ENCODE measurements at places on chromosomes 6 and 20. TPM values are rescaled to one million over a fixed set of nuclear protein-coding genes. Genes with fewer than 3 reads are reported as not detected.

PRR18 gene
- total RNA-seq, result 0.80 TPM

DNA sequence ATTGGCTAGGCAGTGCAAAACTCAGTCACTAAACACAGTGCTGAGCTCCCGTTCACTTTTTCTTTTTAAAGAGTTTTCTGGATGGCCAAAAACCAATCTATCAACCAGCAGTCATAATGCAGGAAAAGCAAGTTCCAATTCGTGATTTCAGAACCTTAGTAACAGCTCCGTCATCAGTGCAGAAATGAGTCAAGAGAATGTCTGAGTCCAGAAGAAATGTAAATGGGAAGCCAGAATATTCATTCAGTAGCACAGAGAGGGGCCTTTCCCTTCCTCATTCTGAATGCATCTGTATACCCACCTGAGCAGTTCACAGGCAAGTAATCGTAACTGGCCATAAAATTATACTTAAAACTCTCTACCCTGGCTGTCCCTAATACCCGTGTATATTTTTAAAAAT is 20.4 kb downstream of the HUS1B start:
- no peak for DNase-seq
- H3K4me1 ChIP-seq, result no peaks in the 10 kb centered on the region
- no peak overlapping the region for H3K27ac ChIP-seq
- no peak overlapping the region for H3K4me3 ChIP-seq
- no peaks in the 10 kb centered on the region for H3K27me3 ChIP-seq

FNDC1 gene
- 0.14 TPM for total RNA-seq

- no peaks in the 10 kb centered on the region for H3K36me3 ChIP-seq
- H3K27me3 ChIP-seq, result no peaks in the 10 kb centered on the region
- no peak overlapping the region for H3K4me3 ChIP-seq
- no peak for DNase-seq
- H3K27ac ChIP-seq, result no peak overlapping the region
These were observed 173.3 kb upstream of the TNFAIP3 start for GRCh38 chr6:137693711-137694110.

GRCh38 chr20:39280875-39281274 is 318.7 kb downstream of the DHX35 start:
- no peaks in the 10 kb centered on the region for H3K36me3 ChIP-seq
- H3K4me3 ChIP-seq, result no peak overlapping the region
- H3K27me3 ChIP-seq, result peaks cover 31% of the 10 kb centered on the region

DNA sequence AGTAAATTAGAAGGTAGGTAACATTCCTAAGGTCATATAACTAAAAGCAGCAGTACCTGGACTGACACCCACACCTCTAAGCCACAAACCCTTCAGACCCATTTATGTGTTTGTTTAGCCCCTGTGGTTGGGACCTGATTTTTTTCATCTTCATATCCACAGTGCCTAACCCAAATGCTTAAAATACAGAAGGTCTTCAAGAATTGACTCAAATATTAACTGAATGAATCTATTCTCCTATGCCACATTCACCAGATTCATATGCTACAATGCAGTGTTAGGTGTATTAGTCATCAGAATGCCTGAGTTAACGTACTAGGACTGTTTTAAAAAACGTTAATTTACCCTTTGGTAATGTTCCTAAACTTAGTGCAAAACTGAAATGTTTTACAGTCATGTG is 124.8 kb downstream of the AHI1 start:
- H3K27ac ChIP-seq, result no peak overlapping the region
- no peaks in the 10 kb centered on the region for H3K27me3 ChIP-seq
- no peak overlapping the region for H3K4me3 ChIP-seq
- peaks cover 14% of the 10 kb centered on the region for H3K36me3 ChIP-seq

SLC12A5 gene
- 5.1 TPM for total RNA-seq

ADRM1 gene
- 67.2 TPM for total RNA-seq

DNA sequence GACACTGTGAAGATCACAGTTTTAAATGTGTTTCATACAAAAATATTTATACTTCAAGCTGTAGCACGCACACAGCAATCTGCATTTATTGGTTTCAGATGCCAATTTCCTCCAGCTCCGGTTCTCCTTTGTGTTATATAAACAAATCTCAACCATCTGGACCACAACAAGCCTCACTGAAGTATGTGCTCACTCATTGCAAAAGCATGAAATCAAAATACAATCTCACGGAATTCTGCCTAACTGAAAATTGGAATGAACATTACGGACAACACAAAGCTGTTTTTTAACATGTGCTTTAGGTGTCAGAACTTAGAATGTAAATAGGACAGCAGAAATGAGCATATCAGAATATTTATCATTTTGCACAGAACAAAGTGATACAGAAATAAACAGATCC is 38.0 kb downstream of the RCAN2 start:
- H3K36me3 ChIP-seq, result no peaks in the 10 kb centered on the region
- DNase-seq, result no peak
- no peak overlapping the region for H3K27ac ChIP-seq
- H3K4me1 ChIP-seq, result peaks cover 4% of the 10 kb centered on the region
- H3K4me3 ChIP-seq, result no peak overlapping the region

GRCh38 chr6:109448615-109449014 is 7.0 kb downstream of the MICAL1 start:
- no peaks in the 10 kb centered on the region for H3K27me3 ChIP-seq
- no peak overlapping the region for H3K27ac ChIP-seq
- no peak overlapping the region for H3K4me3 ChIP-seq
- H3K4me1 ChIP-seq, result peaks cover 4% of the 10 kb centered on the region
- peaks cover 18% of the 10 kb centered on the region for H3K36me3 ChIP-seq
- no peak for DNase-seq

DNA sequence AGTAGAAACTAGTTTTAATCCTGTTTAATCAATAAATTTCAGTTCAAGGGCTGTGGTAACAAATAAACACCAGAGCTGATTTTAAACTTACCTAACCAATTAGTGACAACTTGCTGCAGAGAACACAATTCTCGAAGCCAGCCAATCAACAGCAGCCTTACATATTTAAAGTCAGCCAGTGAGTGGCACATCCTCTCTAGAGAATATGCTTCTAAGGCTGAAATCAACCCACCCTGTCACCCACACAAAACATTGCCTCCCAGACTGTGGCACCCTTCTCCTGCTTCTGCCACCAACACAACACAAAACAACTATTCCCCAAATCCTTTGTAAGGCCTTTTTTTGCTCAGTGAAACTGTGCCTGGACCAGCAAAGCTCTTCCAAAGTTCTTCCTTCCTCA is 306.0 kb downstream of the EYA4 start:
- H3K27me3 ChIP-seq, result peaks cover 50% of the 10 kb centered on the region
- H3K4me1 ChIP-seq, result peaks cover 19% of the 10 kb centered on the region
- H3K4me3 ChIP-seq, result no peak overlapping the region
- no peak overlapping the region for H3K27ac ChIP-seq
- no peaks in the 10 kb centered on the region for H3K36me3 ChIP-seq

FLRT3 gene
- total RNA-seq, result 75.7 TPM

GRCh38 chr20:63751471-63752271 is 12.1 kb downstream of the SLC2A4RG start:
- no peak overlapping the region for H3K27ac ChIP-seq
- no peaks in the 10 kb centered on the region for H3K27me3 ChIP-seq
- H3K4me3 ChIP-seq, result no peak overlapping the region
- no peaks in the 10 kb centered on the region for H3K36me3 ChIP-seq
- DNase-seq, result no peak

LRRC73 gene
- total RNA-seq, result 1.5 TPM

- peaks cover 20% of the 10 kb centered on the region for H3K4me1 ChIP-seq
- H3K27ac ChIP-seq, result no peak overlapping the region
- H3K4me3 ChIP-seq, result no peak overlapping the region
- no peaks in the 10 kb centered on the region for H3K27me3 ChIP-seq
- no peak for DNase-seq
These were observed 34.1 kb downstream of the RPP40 start for GRCh38 chr6:4969609-4970285.

GRCh38 chr6:141705431-141705830 is 427.3 kb upstream of the GJE1 start:
- no peak for DNase-seq
- H3K4me3 ChIP-seq, result no peak overlapping the region
- H3K4me1 ChIP-seq, result peaks cover 4% of the 10 kb centered on the region
- H3K36me3 ChIP-seq, result no peaks in the 10 kb centered on the region
- H3K27me3 ChIP-seq, result peaks cover 9% of the 10 kb centered on the region

GRCh38 chr6:100704961-100705360 is 176.2 kb downstream of the ASCC3 start:
- H3K27ac ChIP-seq, result no peak overlapping the region
- no peak overlapping the region for H3K4me3 ChIP-seq
- peaks cover 4% of the 10 kb centered on the region for H3K4me1 ChIP-seq
- peaks cover 15% of the 10 kb centered on the region for H3K36me3 ChIP-seq
- no peaks in the 10 kb centered on the region for H3K27me3 ChIP-seq

DNA sequence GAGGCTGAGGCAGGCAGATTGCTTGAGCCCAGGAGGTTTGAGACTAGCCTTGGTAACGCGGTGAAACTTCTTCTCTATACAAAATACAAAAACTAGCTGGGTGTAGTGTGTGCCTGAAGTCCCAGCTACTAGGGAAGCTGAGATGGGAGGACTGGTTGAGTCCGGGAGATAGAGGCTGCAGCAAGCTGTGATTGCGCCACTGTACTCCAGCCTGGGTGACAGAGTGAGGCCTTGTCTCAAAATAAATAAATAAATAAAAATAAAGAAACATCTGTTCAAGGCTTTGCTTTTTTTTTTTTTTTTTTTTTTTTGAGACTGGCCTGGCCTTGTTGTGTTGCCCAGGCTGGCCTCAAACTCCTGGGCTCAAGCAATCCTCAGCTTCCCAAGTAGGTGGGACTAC is 23.7 kb upstream of the SLC23A2 start:
- peaks cover 4% of the 10 kb centered on the region for H3K4me1 ChIP-seq
- H3K36me3 ChIP-seq, result peaks cover 4% of the 10 kb centered on the region
- DNase-seq, result no peak
- H3K4me3 ChIP-seq, result no peak overlapping the region

Data from type B pancreatic cell (in vitro differentiated cells).